ENCODE measurements at places on chromosomes 7 and 10.

GRCh38 chr10:131946880-131947279, 34.8 kb downstream of the BNIP3 start:
- DNase-seq = no peak

GRCh38 chr7:142939226-142939910, at the start of gene LLCFC1:
Gene LLCFC1 (plus strand): TSS chr7:142939484. CDS start chr7:142939622, 138 bp downstream.
- DNase-seq = no peak

- DNase-seq = no peak
Observed at GRCh38 chr7:15925608-15926007, 239.1 kb upstream of the MEOX2 start.

GRCh38 chr7:154986200-154986945, 16.6 kb downstream of the PAXIP1 start:
- no peak for DNase-seq

Data from stimulated activated effector memory CD8-positive, alpha-beta T cell treated with anti-CD3 and anti-CD28 coated beads, Interleukin-12 subunit alpha, Interleukin-12 subunit beta, amount 100 ng/mL, for 72 hours (primary cell).